ENCODE measurements at places on chromosomes 5 and 9.

GRCh38 chr5:72179028-72179815 lies 71.9 kb downstream of the MAP1B start:
- DNase-seq, result no peak

DNA sequence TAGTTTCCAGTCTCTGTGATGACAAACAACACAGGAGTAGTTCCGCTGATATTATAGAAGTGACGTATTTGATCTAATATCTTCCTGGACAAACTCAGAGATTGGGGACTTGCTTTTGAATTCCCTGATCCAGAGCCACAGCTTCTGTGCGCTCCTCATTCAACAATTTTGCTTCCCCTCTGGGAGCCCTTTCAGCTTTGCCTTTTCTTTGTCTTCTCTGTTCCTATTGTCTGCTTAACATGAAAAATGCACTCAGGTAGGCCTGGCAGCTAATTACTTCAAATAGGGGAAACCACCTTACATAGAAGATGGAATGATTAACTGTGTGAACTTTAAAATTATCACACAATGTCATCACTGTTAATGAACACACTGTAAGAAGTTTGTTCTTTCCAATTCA lies 192.9 kb downstream of the EPB41L4A start:
- no peak for DNase-seq

DNA sequence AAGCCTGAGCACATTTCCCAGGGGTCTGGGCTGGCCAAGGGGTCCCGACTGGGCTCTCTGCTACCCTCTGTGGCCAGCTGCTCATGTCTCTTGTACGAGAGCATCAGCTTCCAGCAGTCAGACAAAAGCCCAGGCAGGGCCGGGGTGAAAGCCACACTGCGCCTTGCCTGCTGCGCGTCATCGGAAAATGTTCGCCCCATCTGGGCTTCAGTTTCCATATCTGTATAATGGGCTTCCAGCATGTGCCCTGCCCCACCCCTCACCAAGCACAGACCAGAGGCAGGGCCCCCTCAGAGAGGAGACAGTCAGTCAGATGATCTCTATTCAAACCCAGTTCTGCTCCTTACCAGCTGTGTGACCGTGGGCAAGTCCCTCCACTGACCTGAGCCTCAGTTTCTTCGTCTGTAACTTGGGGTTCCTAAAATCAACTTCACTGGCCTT lies 8.0 kb upstream of the GRHPR start:
- DNase-seq, result no peak

- no peak for DNase-seq
These were observed 34.2 kb upstream of the GRPEL2 start for GRCh38 chr5:149310947-149311658.

- DNase-seq, result no peak
These were observed 32.0 kb upstream of the SPTLC1 start for GRCh38 chr9:92147030-92147851.
